ENCODE measurements at places on chromosomes 6 and 20. TPM values are rescaled to one million over a fixed set of nuclear protein-coding genes. Genes with fewer than 3 reads are reported as not detected.
A peak's percentile ranks its signal among the peaks of the same experiment; 100 is the strongest.

APOM gene
- total RNA-seq: 9.2 TPM

CPNE5 gene
- total RNA-seq: not detected

MPIG6B gene
- total RNA-seq: not detected

ALDH5A1 gene
- total RNA-seq: 11.3 TPM

SYTL3 gene
- total RNA-seq: 17.4 TPM

CMTR1 gene
- total RNA-seq: 46.0 TPM

DNA sequence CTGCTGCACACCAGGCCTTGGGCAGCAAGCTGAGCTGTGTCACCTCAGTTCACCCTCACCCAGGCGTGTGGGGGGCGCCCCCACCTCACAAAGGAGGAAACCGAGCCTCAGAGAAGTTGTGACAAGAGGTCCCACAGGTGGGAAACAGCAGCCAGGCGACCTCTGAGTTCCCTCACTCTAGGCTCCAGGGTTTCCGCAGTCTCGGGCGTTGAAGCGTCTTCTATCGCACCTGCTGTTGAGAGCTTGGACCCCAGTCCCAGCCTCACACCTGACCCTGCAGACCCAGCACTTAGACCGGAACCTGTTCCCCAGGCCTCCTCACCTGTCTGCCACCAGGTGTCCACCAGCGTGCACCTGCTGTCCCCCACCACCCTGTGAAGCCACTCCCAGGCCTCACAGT, 22.3 kb upstream of the APMAP start:
- DNase-seq: no peak

- DNase-seq: no peak
Measured at GRCh38 chr6:82033631-82034211, 213.8 kb downstream of the IBTK start.

GRCh38 chr20:31723069-31723318, 326 bp upstream of the BCL2L1 start:
- no peak for DNase-seq

DNA sequence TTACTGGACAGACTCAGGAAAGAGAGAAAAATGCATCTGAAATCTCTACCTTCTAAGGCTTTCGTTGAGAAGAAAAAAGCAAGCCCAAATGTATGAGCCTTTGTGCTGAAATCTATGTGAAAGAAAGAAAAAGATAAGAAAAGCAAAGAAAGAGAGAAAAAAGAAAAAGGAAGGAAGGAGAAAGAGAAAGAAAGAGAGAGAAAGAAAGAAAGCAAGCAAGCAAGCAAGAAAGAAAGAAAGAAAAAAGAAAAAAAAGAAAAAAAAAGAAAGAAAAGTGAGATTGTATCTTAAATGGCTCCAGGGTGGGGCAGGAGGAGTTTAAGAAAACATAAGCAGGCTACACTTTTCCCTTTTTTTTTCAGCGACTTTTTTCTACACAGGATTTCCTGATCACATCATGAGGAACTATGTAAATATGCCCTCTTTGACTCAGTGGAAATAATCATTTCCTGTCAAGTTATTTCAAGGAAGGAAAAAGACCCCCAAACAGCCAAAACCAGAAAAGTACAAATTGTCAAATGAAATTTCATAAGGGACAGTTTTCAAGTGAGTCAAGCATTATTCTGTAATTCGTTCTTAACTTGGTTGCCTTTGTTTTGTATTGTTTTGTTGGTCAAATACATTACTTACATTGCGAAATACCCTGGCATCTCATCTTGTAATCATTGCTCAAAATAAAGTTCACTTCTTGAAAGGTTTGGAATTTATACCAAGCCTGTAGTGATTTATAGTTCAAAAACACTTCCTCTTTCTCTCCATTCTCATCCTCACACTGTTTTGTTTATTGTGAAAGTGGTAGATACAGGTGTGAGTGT, 79.5 kb upstream of the RNF217 start:
- peak; percentile 76 for DNase-seq

DNA sequence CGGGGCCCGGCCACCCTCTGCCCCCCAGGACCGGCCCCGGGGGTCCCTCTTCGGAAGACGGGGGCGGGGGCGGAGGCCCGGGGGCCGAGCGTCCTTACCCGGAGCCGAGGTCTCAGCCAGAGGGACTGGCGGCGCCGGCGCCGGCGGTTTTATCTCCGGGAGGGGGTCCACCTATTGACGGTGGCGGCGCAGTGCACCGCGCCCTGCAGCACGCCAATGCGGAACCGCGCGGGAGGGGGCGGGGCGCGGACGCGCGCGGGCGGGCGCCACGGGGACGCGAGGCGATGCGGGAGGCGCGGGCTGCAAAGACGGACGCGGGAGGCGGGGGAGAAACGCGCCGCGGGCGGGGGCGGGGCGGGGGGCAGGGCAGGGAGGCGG, at the start of gene EEF1A2:
Gene EEF1A2, minus strand, starts transcription at position 124 of the 378 bp plus-strand sequence. CDS start 1,320 bp downstream, outside the sequence.
- peak; percentile 33 for DNase-seq

- no peak for DNase-seq
Measured at GRCh38 chr6:100379386-100379785, 85.3 kb downstream of the SIM1 start.

- DNase-seq: no peak
Measured at GRCh38 chr6:37259191-37259590, 1.2 kb upstream of the TMEM217 start.

- DNase-seq: no peak
Measured at GRCh38 chr6:12283904-12284303, 6.3 kb upstream of the EDN1 start.

DNA sequence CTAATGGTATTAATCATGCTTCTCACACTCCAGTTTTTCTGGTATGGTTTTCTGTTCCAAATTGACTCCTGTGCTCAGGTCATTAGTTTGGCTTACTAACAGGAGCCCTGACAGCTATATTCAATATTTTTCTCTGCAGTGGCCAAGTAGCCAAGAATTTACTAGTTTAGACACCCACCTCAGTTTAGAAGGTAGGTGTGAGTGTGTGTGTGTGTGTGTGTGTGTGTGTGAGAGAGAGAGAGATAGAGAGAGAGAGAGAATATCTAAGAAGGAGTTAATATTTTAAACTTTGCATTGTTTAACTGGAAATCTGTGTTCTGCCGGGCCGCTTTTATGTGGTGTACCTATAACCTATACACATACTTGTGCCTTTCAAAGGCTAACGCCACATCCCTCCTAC, 18.5 kb downstream of the JARID2 start:
- no peak for DNase-seq

DNA sequence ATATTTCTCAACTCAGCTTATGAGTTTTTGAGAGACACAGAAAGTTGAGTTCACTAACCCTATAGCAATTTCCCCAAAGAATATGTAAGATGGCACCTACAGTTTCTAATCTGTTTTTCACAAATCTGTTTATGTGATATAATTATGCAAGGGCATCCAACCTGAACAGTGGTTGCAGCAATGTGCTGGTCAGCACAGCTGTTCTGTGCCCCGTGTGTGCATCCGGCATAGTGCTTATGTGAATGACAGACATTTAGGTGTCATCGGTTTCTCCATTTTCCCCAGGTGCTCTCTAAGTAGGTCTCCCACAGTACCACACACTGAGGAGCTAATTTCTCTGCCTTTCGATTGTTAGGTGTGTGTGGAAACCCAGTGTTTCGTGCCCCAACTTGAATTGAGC, 7.7 kb upstream of the BACH2 start:
- DNase-seq: no peak

DNA sequence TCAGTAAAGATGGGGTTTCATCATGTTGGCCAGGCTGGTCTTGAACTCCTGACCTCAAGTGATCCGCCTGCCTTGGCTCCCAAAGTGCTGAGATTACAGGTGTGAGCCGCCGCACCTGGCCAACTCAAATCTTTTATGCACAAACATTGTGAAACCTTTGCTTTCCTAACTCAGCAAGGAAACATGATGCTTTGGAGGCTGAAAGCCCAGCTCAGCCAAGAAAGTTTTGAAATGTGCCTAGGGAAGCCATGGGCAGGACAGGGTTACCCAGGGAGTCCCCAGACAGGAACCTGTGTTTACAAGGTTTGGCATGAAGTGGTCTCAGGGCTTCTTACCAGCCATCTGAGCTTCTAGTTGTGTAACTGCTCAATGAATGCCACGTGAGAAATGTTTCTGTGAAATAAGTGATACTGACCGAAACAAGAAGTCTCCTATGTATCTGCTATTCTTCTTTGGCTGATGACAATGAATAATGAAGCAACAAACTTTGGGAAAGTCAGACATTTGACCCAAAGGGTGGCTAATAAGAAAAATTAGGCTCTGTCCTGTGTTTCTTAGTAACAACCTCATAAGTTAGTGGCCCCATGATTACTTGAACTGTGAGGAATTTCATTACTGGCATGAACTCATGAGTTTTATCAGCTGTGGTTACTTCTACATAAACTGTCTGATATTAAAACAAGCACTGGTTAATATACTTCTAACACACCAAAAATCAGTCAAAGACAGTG, 163.5 kb downstream of the KIF6 start:
- DNase-seq: no peak

GRCh38 chr20:32333988-32334885, 23.9 kb upstream of the ASXL1 start:
- no peak for DNase-seq

DNA sequence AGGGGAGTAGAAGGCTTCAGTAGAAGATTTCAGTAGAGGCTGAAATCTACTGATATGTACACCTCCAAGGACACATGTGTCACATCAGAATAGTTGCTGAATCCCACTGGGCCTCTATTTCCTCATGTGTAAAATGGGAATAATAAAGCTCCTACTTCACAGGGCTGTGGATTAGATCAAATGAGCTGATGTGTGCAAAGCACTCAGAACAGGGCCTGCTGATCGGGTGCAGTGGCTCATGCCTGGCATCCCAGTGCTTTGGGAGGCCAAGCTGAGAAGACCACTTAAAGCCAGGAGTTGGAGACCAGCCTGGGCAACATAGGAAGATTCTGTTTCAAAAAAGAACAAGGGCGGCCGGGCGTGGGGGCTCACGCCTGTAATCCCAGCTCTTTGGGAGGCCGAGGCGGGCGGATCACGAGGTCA, 8.1 kb upstream of the AP5S1 start:
- DNase-seq: no peak

- DNase-seq: peak; percentile 74
Measured at GRCh38 chr6:165574220-165575157, 88.6 kb downstream of the PDE10A start.

GRCh38 chr6:109318328-109318876, 63.9 kb downstream of the CD164 start:
- no peak for DNase-seq

DNA sequence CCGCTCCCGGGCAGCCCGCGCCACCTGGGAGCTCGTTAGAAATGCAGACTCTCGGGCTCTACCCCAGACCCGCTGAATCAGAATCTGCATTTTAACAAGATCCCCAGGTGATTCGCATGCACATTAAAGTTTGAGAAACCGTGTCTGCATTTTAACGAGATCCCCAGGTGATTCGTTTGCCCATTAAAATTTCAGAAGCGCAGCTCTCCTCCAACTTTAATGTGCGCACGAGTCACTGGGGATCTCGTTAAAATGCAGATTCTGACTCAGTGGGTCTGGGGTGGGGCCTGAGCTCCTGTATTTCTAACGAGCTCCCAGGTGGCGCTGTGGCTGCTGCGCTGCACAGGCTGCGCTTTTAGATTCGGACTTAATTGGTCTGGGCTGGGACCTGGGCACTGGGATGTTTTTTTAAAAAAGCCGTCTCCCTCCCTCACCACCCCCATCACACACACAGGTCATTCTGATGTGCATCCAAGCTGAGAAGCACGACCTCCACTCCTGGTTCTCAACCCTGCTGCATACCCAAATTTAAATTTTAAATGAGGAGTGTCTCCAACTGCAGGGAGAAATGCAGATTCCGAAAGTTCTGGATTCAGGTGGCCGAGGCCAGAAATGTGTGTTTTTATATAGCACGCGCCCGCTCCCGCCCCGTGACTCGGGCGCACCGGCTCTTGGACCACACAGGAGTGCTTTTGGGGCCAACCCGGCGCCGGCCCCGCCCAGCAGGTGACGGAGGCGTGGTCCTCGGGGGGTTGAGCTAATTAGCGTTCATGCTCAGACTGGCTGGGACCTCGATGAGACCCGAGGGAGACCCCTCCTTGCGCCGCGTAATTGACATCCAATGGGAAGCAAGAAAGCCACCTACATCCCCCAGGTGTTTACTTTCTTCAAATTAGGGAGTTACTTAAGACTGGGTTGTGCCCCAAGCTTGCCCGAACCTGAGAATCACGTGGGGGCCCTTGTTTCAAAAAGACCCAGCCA, 85.8 kb downstream of the ZFP64 start:
- no peak for DNase-seq

GRCh38 chr20:62830821-62831220, 14.0 kb downstream of the COL9A3 start:
- no peak for DNase-seq

- no peak for DNase-seq
Measured at GRCh38 chr6:170122651-170123050, 168.2 kb downstream of the DLL1 start.

- no peak for DNase-seq
Measured at GRCh38 chr20:59984541-59984940, 26.3 kb downstream of the CDH26 start.

DNA sequence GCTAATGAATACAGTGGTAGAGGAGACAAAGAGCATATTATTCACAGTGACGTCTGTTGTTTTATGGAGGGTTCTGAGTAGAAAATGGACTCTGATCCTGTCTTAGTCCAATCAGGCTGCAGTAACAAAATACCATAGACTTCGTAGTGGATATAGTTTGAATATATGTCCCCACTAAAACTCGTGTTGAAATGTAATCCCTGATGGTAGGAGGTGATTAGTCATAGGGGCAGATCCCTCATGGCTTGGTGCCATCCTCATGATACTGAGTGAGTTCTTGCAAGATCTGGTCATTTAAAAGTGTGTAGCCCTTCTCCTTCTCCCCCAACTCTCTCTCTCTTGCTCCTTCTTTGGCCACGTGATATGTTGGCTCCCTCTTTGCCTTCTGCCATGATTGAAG, 82.5 kb downstream of the CD83 start:
- DNase-seq: no peak

- DNase-seq: no peak
Measured at GRCh38 chr20:50567860-50568548, 57.8 kb downstream of the PTPN1 start.

Measured in Caki2 (cell line).